ENCODE measurements at places on chromosomes 2 and 18. TPM values are rescaled to one million over a fixed set of nuclear protein-coding genes. Genes with fewer than 3 reads are reported as not detected.
A peak's percentile ranks its signal among the peaks of the same experiment; 100 is the strongest.

GRCh38 chr2:26164231-26164630 is 8.7 kb upstream of the GAREM2 start:
- DNase-seq, result peak; percentile 76

Gene NT5DC4
- total RNA-seq, result not detected

Gene LRRC30
- total RNA-seq, result not detected

Gene ANKRD53
- total RNA-seq, result 0.38 TPM
